ENCODE measurements at places on chromosomes 6 and 20. TPM values are rescaled to one million over a fixed set of nuclear protein-coding genes. Genes with fewer than 3 reads are reported as not detected.

- DNase-seq, result no peak
- H3K27me3 ChIP-seq, result peaks cover 75% of the 10 kb centered on the region
- H3K4me1 ChIP-seq, result peaks cover 5% of the 10 kb centered on the region
- no peak overlapping the region for H3K27ac ChIP-seq
These were observed 76.2 kb upstream of the FOXP4 start for GRCh38 chr6:41470029-41470330.

DNA sequence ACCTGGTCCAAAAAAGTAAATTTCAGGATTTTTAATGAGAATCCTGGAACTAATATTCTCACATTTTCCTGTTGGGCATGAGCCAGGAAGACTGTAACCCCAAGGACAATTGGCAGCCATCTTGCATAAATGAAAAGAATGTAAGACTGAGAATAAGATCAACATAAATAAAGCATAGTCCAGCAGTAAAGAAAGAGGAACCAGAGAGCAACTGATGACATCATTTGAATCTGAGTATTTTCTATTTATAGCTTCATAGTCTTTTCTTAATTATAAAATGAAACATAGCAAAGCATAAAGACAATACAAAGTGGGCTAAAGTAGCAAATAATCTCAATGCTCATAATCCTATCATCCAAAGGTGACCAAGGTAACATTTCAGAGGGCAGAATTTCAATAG lies 26.6 kb upstream of the FBXL4 start:
- peaks cover 2% of the 10 kb centered on the region for H3K4me1 ChIP-seq
- no peak for DNase-seq
- H3K27me3 ChIP-seq, result no peaks in the 10 kb centered on the region
- H3K4me3 ChIP-seq, result no peak overlapping the region

GRCh38 chr6:154384191-154384590 lies 27.6 kb upstream of the IPCEF1 start:
- H3K27me3 ChIP-seq, result peaks cover 8% of the 10 kb centered on the region
- H3K4me3 ChIP-seq, result no peak overlapping the region
- no peaks in the 10 kb centered on the region for H3K4me1 ChIP-seq

- no peak for DNase-seq
- H3K4me1 ChIP-seq, result peaks cover 16% of the 10 kb centered on the region
- peaks cover 3% of the 10 kb centered on the region for H3K27me3 ChIP-seq
- H3K36me3 ChIP-seq, result no peaks in the 10 kb centered on the region
- H3K27ac ChIP-seq, result no peak overlapping the region
- no peak overlapping the region for H3K4me3 ChIP-seq
These were observed 31.0 kb upstream of the SLC9A8 start for GRCh38 chr20:49781676-49782075.

- DNase-seq, result no peak
- peaks cover 55% of the 10 kb centered on the region for H3K4me1 ChIP-seq
- peaks cover 21% of the 10 kb centered on the region for H3K36me3 ChIP-seq
- peak overlapping the region; percentile 79 for H3K4me3 ChIP-seq
- H3K27ac ChIP-seq, result peak overlapping the region; percentile 90
These were observed 183.1 kb downstream of the GMPR start for GRCh38 chr6:16421462-16421960.

DNA sequence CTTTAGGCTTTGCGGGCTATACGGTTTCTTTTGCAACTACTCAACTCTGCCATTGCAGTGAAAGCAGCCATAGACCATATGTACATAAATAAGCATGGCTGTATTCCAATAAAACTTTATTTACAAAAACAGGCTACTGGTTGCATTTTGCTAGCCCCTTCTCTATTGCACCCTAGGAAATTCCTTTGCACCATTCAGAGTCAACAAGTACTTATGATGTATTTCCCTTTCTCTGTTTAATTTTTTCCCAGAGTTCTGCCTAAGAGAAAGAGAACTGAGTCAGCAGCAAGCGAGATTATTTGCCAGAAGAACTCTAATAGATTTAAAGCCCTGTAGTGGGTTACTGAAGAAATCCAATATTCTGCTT lies 33.8 kb downstream of the ADGRF1 start:
- no peaks in the 10 kb centered on the region for H3K4me1 ChIP-seq
- no peaks in the 10 kb centered on the region for H3K27me3 ChIP-seq
- no peaks in the 10 kb centered on the region for H3K36me3 ChIP-seq

DNA sequence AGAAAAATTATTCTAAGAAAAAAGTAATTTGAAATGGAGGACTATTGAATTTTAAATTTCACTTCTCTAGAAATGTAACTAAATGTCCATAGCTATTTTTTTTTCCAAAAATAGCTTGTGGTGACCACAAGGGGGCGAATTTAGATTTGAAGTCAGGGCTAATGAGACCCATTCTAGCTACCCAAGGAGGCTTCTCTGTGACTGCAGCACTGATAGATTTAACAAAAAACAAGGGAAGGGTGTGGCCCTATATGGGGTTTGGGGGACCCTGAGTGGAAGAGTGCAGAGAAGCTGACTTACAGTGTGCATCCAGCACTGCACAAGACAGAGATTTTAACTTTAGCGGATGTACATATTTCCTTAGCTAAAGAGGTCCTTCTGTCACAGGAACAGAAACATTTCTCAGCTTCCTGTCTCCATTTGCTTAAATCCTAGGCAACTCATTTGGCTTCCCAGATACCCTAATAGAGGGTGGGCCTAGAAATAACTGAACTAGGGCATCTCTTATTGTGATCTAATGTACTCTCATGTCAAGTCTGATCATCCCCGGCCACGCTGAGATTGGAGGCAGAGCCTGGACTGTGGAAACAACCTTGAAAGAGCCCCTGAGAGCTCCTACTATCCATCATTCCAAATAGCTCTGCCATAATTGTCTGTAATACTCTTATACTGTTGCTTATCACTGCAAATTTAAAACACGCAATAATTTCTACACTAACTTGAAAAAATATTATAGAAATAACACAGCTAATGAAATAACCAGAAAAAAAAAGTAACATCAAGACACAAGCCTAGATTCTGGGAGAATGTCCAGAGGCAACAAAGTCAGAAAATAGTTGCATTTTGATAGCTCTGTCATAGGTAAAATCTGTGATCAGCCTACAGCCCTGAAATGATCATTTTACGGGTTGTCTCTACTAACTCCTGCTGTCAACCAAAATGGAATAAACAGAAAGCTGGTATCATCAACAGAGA lies 93.6 kb downstream of the SNAP91 start:
- H3K4me3 ChIP-seq, result no peak overlapping the region
- no peaks in the 10 kb centered on the region for H3K4me1 ChIP-seq
- H3K27me3 ChIP-seq, result no peaks in the 10 kb centered on the region
- no peak overlapping the region for H3K27ac ChIP-seq
- no peaks in the 10 kb centered on the region for H3K36me3 ChIP-seq

DNA sequence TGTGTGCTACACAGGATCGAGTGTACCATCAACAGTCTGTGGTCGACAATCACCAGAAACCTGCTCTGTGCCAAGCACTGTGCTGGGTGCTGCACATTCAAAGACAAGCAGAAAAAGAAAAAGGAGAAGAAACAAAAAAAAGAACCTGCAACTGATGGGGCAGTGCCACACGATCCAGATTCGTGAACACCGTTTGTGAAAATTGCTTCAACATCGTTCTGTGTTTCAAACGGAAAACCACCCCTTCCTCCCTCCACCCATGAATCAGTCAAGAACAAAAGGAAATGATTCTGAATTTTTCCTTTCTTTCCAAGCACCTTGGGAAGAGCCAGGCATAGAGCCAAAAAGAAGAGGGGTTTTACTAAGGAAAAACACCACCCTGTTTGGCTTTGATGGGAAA lies 129.2 kb upstream of the ARID1B start:
- no peaks in the 10 kb centered on the region for H3K36me3 ChIP-seq
- no peak overlapping the region for H3K27ac ChIP-seq
- peaks cover 5% of the 10 kb centered on the region for H3K4me1 ChIP-seq
- no peak for DNase-seq
- no peak overlapping the region for H3K4me3 ChIP-seq

GRCh38 chr20:64254156-64254555 lies 1.4 kb upstream of the PCMTD2 start:
- peak overlapping the region; percentile 80 for H3K4me3 ChIP-seq
- H3K4me1 ChIP-seq, result peaks cover 38% of the 10 kb centered on the region
- no peak for DNase-seq
- H3K27ac ChIP-seq, result peak overlapping the region; percentile 89
- peaks cover 24% of the 10 kb centered on the region for H3K27me3 ChIP-seq

GRCh38 chr20:24834310-24834709 lies 114.8 kb upstream of the CST7 start:
- H3K36me3 ChIP-seq, result no peaks in the 10 kb centered on the region
- H3K27me3 ChIP-seq, result peaks cover 2% of the 10 kb centered on the region

GRCh38 chr20:40471261-40471629 lies 217.8 kb downstream of the MAFB start:
- H3K36me3 ChIP-seq, result no peaks in the 10 kb centered on the region
- no peaks in the 10 kb centered on the region for H3K4me1 ChIP-seq
- no peak overlapping the region for H3K27ac ChIP-seq
- no peak overlapping the region for H3K4me3 ChIP-seq
- no peak for DNase-seq

DNA sequence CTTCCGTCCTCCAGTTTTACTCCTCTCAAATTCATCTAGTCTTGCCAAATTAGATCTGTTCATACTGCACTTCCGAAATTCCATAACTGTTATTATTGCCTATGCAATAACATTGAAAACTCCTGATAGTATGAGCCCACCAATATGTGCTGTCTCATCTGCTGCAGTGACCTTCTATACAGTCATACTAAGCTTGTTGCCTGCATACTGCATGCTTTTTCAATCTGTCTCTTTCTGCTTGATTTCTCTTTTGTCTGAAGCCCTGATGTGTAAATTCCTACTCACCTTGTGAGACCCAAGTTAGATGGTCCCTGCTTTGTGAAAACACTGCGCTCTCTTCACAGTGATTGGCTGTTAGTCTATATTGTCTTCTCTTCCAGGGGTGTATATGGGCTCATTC lies 1.1 kb downstream of the TBP start:
- DNase-seq, result peak; percentile 55
- peaks cover 23% of the 10 kb centered on the region for H3K4me1 ChIP-seq
- H3K27me3 ChIP-seq, result no peaks in the 10 kb centered on the region

GRCh38 chr6:123804787-123805540 lies 1.3 kb downstream of the NKAIN2 start:
- H3K4me3 ChIP-seq, result no peak overlapping the region
- peaks cover 43% of the 10 kb centered on the region for H3K27me3 ChIP-seq
- H3K36me3 ChIP-seq, result no peaks in the 10 kb centered on the region
- DNase-seq, result no peak
- H3K27ac ChIP-seq, result no peak overlapping the region
- H3K4me1 ChIP-seq, result peaks cover 5% of the 10 kb centered on the region

DNA sequence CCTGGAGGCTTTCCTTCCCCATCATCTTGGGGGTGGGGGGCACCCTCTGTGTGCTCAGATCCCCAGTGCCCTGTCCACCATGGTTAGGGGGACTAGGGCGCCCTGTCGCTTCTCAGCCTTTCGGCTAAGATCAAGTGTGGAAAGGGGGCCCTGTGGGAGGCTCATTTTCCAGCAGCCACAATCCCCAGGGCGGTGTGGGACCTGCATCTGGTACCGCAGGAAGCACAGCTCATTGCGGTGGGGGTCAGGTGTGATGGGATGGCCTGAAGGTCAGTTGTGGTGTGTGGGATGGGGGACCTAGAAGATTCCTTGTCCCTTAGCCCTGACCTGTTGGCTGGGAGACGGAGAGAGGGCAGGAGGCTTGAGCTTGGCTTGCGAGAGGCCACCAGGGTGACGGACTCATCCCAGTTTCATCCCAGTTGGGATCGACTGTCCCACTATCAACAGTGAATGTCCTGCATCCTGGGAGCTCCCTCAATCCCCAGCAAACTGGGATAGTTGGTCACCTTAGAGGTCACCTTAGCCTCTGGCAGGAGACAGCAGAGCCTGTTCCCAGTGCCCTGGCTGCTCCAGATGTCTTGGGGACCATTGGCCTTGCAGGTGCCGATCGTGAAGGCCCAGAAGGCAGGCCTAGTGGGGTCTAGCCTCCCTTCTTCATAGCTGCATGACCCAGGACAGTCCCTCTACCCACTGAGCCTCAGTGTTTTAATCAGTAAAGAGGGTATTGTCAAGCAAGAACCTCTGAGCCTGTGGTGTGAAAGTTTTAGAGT lies 64.5 kb upstream of the PMEPA1 start:
- peaks cover 2% of the 10 kb centered on the region for H3K4me1 ChIP-seq
- no peak for DNase-seq
- no peak overlapping the region for H3K27ac ChIP-seq
- peaks cover 11% of the 10 kb centered on the region for H3K27me3 ChIP-seq

DNA sequence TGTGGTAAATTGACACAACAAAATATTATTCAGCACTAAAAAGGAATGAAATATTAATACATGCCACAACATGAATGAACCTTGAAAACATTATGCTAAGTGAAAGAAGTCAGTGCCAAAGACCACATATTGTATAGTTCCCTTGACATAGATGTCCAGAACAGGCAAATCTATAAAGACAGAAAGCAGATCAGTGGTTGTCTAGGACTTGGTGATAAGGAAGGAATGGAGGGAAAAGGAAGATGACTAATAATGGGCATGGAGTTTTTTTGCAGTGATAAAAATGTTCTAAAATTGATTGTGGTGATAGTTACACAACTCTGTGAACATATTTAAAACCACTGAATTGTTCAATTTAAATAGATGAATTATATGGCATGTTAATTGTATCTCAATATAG lies 32.5 kb downstream of the TBX18 start:
- H3K4me1 ChIP-seq, result no peaks in the 10 kb centered on the region
- no peaks in the 10 kb centered on the region for H3K27me3 ChIP-seq
- no peak for DNase-seq
- H3K36me3 ChIP-seq, result no peaks in the 10 kb centered on the region
- H3K27ac ChIP-seq, result no peak overlapping the region
- no peak overlapping the region for H3K4me3 ChIP-seq

DNA sequence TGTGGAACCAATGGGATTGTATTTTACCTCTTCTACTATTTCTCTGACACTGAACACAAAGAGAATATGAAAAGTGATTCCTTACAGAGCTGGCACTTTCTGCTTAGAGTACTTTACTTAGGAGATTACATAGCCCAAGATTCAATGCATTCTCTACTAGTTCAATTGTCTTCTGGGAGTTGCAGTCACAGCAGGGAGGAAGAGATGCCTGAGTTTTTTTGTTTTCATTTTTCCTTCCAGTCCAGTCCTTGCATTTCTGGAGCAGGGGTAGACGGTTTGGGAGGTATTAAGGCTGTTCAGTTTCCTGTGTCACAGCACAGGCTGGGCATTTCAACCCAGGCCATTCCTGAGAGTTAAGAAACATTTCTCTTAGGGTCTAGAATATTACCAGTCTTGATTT lies 42.0 kb upstream of the SLC2A12 start:
- H3K36me3 ChIP-seq, result no peaks in the 10 kb centered on the region
- H3K27ac ChIP-seq, result no peak overlapping the region
- DNase-seq, result no peak
- H3K4me3 ChIP-seq, result no peak overlapping the region
- peaks cover 35% of the 10 kb centered on the region for H3K27me3 ChIP-seq
- peaks cover 4% of the 10 kb centered on the region for H3K4me1 ChIP-seq

Gene MMP24
- total RNA-seq, result 0.05 TPM

Gene GLP1R
- 0.09 TPM for total RNA-seq

Gene GRIK2
- not detected for total RNA-seq

Gene TAAR2
- not detected for total RNA-seq

Gene FAM209B
- total RNA-seq, result 1.5 TPM

Gene DTD1
- total RNA-seq, result 49.2 TPM

Gene TFAP2B
- not detected for total RNA-seq

Gene PACSIN1
- total RNA-seq, result not detected

Gene C4B
- total RNA-seq, result 2.9 TPM

Gene KHDC1
- 5.2 TPM for total RNA-seq

Gene RIPOR2
- total RNA-seq, result 26.5 TPM

Gene SYCP2
- 5.3 TPM for total RNA-seq

Gene HCRTR2
- total RNA-seq, result not detected

Gene FARS2
- total RNA-seq, result 24.7 TPM

Gene RBPJL
- total RNA-seq, result not detected
